Activated CD8-positive, alpha-beta T cell treated with anti-CD3 and anti-CD28 coated beads for 36 hours (primary cell): ENCODE measurements at places on chromosomes 6 and 20.

DNA sequence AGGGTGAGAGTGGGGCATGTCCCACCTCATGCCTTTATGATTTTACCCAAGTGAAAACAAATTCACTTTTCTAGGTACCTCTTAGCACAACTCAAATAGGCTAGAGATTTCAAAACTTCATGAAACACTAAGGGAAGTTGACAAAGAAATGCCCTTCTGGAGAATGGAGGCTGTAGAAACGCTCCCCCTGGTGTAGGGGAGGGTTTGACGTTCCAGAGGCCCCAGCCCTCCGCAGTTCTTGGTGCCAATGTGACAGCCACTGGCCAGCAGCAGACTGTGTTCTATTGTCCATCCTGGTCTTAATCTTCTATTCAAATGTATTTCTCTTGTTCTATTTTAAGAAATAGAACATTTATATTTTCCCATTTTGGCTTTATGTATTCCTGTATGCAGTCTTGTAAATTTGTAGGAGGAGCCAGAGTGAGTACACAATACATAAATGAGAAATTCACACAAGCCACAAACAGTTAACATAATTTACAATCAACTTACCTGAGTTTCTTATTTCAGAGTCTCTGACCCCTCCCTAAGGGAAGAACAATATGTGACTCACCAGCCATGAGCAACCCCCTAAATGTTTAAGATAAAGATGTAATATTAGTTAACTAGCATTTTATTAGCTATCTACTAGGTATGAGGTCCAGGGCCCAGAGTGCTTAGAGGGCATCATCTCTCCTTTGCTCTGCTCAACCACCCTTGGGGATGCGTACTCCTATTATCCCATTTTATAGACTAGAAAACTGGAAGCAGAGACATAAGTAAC lies 8.8 kb upstream of the MUC21 start:
- DNase-seq: no peak

DNA sequence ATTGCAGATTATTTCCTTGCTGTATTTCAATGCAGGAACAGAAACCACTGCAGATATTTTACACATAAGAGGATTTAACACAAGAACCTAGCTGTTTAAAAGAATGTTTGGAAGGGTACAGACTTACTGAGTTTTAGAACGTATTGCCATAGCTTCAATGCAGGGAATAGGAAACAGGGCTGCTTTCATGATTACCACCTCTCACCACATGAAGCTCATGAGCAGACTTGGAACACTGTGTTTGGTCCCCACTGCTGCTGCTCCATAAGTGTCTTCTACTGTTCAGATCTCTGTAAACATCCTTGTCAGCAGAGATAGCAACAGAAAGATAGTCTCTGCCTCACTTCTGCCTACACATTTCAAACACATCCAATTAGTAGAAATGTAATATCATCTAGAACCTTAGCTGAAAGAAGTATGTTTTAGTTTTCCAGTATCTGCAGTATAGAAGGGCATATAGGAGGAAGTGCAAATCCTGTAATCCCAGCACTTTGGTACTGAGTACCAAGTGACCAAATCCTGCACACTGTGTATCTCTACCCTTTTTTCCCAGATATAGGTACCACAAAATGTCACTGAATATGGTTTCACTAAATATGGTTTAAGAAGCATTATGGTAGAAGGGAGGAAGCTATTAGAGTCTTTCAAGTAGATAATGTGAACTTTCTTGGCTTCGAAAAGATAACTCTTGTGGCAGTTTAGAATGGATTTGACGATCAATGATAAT lies 51.9 kb downstream of the STXBP5 start:
- DNase-seq: no peak

DNA sequence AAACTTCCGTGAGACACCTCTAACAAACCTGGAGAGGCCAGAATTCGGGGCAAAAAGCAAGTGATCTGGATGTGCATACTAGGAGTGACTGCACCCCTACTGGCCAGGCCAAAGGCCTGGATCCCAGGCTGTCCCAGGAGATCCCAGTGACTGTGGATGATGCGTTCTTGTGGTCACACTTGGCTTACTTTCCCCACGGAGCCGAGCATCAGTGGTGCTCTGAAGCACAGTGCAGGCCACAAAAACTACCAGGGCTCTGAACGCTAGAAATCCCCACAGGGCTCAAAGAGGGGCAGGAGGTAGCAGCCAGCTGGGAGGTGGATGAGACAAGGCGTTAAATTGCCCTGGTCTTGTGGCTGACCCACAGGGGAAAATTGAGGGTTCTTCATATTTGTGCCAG lies 7.1 kb downstream of the TRIM26 start:
- DNase-seq: no peak

GRCh38 chr6:3391902-3392458 lies 64.9 kb downstream of the SLC22A23 start:
- no peak for DNase-seq

DNA sequence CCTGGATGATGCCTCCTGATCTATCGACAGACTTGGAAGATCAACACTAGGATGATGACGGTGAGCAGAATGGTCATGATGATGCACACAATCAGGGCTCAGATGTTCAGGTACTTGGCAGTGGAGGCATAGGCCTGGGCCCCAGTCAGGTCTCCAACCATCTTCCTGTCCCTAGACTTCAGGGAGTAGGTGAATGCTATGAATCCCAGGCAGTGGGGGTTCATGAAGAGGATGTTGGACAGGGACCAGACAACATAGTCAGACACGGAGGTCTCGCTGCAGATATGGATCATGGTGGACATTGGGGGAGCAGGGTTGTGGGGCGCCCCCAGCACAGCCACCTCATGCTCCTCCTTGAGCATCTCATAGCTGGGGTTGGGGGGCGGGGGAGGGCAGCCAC lies 27.5 kb downstream of the HLA-F start:
- DNase-seq: no peak
